ENCODE measurements at places on chromosomes 12 and 14. TPM values are rescaled to one million over a fixed set of nuclear protein-coding genes. Genes with fewer than 3 reads are reported as not detected.

The OTX2 gene
- total RNA-seq, result 33.9 TPM

DNA sequence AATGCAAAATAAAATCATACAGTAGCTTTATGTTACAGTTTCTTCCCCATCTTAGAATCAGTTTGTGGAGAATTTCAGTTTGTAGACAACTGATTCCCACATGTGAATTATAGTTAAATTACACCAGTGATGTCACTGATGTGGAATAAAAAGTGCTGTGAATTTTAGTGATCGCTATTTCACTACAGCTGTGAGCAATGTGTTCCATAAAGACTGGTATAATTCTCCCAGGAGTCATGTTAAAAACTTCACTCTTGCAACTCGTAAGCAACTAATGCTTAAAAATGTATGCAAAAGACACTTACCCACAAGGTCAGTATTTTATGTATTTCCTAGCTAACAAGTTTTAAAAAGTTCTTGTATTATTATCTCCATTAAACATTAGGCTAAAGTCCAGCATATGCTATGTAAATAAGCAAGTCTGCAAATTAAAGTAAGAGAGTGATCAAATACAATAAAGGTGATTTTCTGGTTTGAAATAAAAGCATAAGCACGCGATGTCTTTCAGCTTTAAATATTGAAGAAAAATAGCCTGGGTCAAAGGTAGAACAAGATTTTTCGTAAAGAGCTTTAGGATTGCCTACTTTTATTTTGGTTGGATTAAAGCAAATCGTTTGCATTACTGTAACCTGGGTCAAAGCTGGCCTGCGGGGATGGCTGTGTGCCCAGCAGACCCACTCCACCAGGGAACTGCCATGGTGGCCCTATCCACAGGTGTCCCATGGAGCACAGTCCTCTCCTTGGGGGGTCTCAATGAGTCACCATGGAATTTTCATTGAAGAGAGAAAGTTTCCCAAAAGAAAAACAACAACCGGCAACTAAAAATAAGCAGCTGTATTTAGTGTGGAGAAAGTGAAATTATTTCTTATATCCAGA is 12.7 kb upstream of the LRIG3 start:
- DNase-seq, result no peak

DNA sequence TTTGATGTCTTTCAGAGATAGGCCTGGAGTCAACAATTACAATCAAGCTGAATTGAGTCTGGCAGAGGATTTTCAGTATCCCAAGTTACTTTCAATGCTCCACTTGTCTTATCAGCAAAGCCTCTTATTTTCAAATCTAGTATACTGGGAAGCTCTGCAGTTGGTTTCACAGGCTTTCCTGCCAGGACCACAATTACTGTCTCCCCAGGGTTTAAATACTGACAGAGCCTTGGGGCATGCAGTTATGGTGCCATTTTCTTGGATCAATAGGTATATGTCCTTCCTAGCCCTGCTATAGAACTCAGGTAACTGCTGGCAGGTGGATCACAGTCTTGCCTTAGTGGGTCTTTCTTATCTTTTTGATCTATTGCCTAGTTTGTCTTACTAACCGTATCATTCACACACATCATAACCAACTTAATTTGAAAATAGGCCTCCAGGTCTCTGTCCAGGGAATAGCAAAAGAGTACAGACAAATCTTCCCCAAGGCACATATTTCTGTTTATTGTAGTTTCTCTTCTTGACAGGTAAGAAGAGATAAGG is 22.4 kb upstream of the RNU6-8 start:
- DNase-seq, result no peak

GRCh38 chr12:2961705-2962104 is 2.5 kb downstream of the TEAD4 start:
- no peak for DNase-seq

GRCh38 chr12:9636851-9637206 is 29.1 kb upstream of the KLRB1 start:
- DNase-seq, result no peak

GRCh38 chr14:91316761-91317160 is 72.3 kb upstream of the GPR68 start:
- no peak for DNase-seq

DNA sequence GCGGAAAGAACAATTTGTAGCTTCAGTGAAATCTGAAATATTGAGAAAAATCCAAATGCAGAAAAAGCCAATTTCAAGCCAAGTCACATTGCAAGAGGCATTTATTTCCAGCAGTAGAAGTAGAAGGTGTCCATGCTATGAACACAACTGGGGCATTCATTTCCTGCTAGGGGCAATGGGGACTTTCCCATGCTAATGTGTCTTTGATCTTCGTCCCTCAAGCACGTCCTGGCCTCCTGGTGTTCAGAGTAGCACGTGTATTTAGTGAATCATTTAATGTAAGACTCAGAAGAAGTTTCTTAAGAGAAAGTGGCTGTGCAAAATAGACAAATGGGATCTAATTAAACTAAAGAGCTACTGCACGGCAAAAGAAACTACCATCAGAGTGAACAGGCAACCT is 267.9 kb downstream of the TMEM132C start:
- no peak for DNase-seq

Data from H1 (cell line).